Astrocyte (in vitro differentiated cells and primary cell): ENCODE measurements at places on chromosomes 11 and 22. TPM values are rescaled to one million over a fixed set of nuclear protein-coding genes. Genes with fewer than 3 reads are reported as not detected.

DNA sequence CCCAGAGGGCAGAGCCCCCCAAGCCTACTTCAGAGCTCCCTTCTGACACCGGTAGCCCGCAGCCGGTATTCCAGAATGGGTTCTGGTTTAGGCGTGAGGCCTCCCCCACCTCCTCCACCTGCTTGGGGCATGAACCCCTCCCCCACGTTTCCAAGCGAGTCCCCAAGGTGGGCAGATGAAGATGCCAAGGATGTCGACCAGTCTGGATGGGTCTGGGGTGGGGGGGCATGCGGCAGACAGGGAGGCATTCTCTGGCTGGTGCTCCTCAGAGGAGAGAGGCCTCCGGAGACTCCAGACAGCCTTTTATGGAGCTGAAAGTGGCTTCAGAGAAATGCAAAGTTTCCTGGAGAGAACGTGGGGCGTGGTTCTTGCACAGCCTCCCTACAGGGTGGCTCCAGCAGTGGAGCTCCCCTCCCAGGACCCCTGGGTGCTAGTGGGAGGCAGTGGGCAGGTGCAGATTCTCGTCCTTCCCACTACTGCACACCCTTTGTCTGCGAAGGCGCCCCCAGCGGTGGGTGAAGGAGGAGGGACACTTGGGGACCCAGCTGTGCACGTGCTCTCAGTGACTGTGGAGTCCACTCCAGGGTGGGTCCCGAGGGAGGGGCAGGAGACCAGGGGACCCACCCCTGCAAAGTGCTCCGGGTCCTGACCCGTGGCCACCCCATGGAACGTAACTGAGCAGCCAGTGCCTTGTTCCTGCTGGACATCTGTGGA, 4.2 kb downstream of the CCND1 start:
- H3K4me3 ChIP-seq = peak overlapping the region; percentile 98
- H3K27me3 ChIP-seq = no peaks in the 10 kb centered on the region
- H3K36me3 ChIP-seq = peaks cover 34% of the 10 kb centered on the region
- no peak for DNase-seq
- peaks cover 31% of the 10 kb centered on the region for H3K4me1 ChIP-seq

GRCh38 chr22:32693102-32693501, 108.4 kb upstream of the TIMP3 start:
- no peak overlapping the region for H3K4me3 ChIP-seq
- DNase-seq = peak; percentile 34
- no peaks in the 10 kb centered on the region for H3K27me3 ChIP-seq
- no peaks in the 10 kb centered on the region for H3K36me3 ChIP-seq

- H3K27ac ChIP-seq = no peak overlapping the region
- no peaks in the 10 kb centered on the region for H3K4me1 ChIP-seq
- no peaks in the 10 kb centered on the region for H3K27me3 ChIP-seq
- no peak for DNase-seq
- no peak overlapping the region for H3K4me3 ChIP-seq
- no peaks in the 10 kb centered on the region for H3K36me3 ChIP-seq
These were observed 39.4 kb upstream of the SWAP70 start for GRCh38 chr11:9624448-9624847.

GRCh38 chr11:74135127-74135840, 35.5 kb downstream of the C2CD3 start:
- peaks cover 6% of the 10 kb centered on the region for H3K36me3 ChIP-seq
- peak; percentile 45 for DNase-seq
- no peak overlapping the region for H3K4me3 ChIP-seq
- peak overlapping the region; percentile 45 for H3K27ac ChIP-seq

DNA sequence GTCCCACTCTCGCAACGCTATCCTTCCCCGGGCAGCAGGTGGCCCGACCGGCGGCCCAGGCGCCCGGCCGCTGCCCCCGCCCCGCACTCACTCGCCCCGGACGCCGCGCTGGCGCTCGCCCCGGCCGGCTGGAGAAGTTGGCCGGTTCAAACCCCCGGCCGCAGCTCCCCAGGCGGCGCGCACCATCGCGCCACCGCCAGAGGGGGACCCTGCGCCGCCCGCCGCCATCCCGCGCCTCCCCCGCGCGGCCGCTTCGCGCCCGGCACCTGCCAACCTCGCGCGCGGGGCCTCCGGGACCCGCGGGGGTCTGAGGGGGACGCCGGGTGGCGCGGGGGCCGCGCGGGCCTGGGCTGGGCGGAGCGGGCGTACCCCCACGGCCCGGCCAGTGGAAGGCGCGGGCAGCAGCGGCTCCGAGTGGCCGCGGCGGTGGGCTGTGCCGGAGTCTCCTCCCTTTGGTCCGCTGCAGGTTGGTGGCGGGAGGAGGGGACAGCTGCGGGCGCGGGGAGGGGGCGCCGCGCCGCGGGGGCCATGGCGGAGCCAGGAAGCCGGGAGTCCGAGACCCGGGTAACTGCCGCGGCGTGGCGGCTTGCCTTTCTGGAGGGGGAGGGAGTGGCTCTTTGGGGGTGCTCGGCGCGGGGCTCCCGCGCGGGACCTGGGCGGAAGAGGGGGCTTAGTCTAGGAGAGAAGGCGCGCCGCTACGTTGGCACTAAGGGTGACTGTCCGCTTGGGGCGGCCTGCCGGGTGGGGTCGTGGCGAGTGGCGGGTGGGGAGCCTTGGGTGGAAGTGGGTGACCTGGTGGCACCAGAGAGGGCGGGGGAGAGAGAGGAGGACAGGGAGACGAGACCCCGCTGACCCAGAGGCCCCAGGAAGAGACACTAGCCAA, at the start of the genes MPST and TST:
Gene MPST, plus strand, starts transcription at position 434 of the 883 bp plus-strand sequence. Its CDS starts 95 bp downstream, at position 529.
Gene TST, minus strand, starts transcription at position 139 of the 883 bp plus-strand sequence. CDS start 715 bp downstream, outside the sequence.
- H3K27ac ChIP-seq = peak within 1 kb of the TSS; percentile 66
- no peaks in the 10 kb centered on the region for H3K36me3 ChIP-seq
- peak within 1 kb of the TSS; percentile 91 for H3K4me3 ChIP-seq
- peak; percentile 45 for DNase-seq
- no peaks in the 10 kb centered on the region for H3K27me3 ChIP-seq

- peaks cover 29% of the 10 kb centered on the region for H3K4me1 ChIP-seq
- DNase-seq = peak; percentile 80
- H3K27me3 ChIP-seq = no peaks in the 10 kb centered on the region
These were observed 68.2 kb upstream of the EED start for GRCh38 chr11:86176165-86176884.

GRCh38 chr11:59857439-59858434, 8.6 kb downstream of the TCN1 start:
- H3K4me1 ChIP-seq = peaks cover 9% of the 10 kb centered on the region
- H3K36me3 ChIP-seq = no peaks in the 10 kb centered on the region
- H3K27me3 ChIP-seq = no peaks in the 10 kb centered on the region
- peak overlapping the region; percentile 22 for H3K27ac ChIP-seq
- peak; percentile 33 for DNase-seq

DNA sequence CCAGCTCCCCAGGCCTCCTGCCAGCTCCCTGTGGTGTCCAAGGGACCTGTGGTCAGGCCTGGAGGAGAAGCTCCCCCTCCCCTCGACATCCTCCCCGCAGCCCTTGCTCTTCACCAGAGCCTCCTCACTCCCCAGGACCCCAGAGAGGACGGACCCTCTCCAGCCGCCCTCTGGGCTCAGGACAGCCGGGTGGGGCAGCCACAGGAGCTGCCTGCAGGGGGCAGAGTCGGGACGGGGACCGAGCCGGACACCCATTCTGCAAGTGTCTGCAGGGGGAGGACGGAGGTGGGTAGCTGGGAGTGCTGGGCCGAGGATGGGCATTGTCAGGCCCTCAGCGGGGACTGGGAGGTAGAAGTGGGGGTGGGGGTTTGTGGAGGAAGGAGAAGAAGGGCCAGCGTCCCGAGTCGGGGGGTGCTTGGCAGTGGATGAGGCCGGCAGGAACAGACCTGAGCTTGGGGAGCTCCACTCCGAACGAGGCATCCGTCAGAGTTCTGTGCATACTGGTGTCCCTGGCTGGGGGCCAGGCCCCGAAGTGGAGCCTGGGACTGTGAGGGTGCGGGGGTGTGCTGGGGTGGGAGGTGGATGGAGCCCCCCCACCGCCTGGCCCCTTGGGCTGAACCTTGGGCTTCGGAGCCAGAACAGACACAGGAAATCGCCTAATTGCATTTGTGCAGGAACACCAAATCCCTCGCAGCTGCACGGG, 15.2 kb downstream of the PRR33 start:
- no peak for DNase-seq
- no peaks in the 10 kb centered on the region for H3K36me3 ChIP-seq
- no peaks in the 10 kb centered on the region for H3K27me3 ChIP-seq
- H3K27ac ChIP-seq = no peak overlapping the region
- no peak overlapping the region for H3K4me3 ChIP-seq
- H3K4me1 ChIP-seq = peaks cover 8% of the 10 kb centered on the region

DNA sequence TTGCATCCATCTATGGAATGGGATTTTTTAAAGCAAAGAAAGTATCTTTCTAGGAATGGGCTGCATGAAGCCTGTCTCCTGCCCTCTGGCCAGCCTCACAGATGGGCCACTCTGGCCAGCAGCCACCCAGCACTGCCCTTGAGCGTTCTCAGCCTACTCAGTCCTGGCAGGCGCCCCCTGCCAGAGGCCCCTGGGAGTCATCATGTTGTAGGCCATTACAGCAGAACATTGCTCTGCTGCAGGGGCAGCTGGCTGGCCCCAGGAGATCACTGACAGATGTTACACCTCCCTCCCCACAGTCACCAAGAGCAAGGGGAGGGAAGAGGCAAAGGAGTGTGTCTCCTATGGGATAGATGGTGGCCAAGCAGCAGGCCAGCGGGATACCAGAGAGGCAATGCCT, 363.7 kb downstream of the NXPE2 start:
- H3K4me3 ChIP-seq = no peak overlapping the region
- DNase-seq = no peak
- no peaks in the 10 kb centered on the region for H3K27me3 ChIP-seq
- no peak overlapping the region for H3K27ac ChIP-seq
- no peaks in the 10 kb centered on the region for H3K36me3 ChIP-seq

- H3K36me3 ChIP-seq = peaks cover 46% of the 10 kb centered on the region
- H3K4me1 ChIP-seq = no peaks in the 10 kb centered on the region
- H3K4me3 ChIP-seq = no peak overlapping the region
- H3K27me3 ChIP-seq = no peaks in the 10 kb centered on the region
- DNase-seq = no peak
These were observed 31.0 kb downstream of the MED17 start for GRCh38 chr11:93814966-93815633.

- no peak overlapping the region for H3K4me3 ChIP-seq
- DNase-seq = no peak
- H3K4me1 ChIP-seq = no peaks in the 10 kb centered on the region
- H3K27me3 ChIP-seq = peaks cover 3% of the 10 kb centered on the region
- no peak overlapping the region for H3K27ac ChIP-seq
These were observed 24.2 kb upstream of the TMPRSS4 start for GRCh38 chr11:118052581-118053206.

GRCh38 chr22:39139933-39140332, 12.5 kb downstream of the CBX7 start:
- peaks cover 9% of the 10 kb centered on the region for H3K4me1 ChIP-seq
- H3K27me3 ChIP-seq = no peaks in the 10 kb centered on the region
- H3K36me3 ChIP-seq = no peaks in the 10 kb centered on the region
- no peak overlapping the region for H3K4me3 ChIP-seq
- H3K27ac ChIP-seq = no peak overlapping the region

GRCh38 chr11:72778535-72779494, 15.0 kb downstream of the STARD10 start:
- no peak for DNase-seq
- no peaks in the 10 kb centered on the region for H3K36me3 ChIP-seq
- H3K27me3 ChIP-seq = no peaks in the 10 kb centered on the region
- H3K4me3 ChIP-seq = no peak overlapping the region
- peaks cover under 1% of the 10 kb centered on the region for H3K4me1 ChIP-seq

DNA sequence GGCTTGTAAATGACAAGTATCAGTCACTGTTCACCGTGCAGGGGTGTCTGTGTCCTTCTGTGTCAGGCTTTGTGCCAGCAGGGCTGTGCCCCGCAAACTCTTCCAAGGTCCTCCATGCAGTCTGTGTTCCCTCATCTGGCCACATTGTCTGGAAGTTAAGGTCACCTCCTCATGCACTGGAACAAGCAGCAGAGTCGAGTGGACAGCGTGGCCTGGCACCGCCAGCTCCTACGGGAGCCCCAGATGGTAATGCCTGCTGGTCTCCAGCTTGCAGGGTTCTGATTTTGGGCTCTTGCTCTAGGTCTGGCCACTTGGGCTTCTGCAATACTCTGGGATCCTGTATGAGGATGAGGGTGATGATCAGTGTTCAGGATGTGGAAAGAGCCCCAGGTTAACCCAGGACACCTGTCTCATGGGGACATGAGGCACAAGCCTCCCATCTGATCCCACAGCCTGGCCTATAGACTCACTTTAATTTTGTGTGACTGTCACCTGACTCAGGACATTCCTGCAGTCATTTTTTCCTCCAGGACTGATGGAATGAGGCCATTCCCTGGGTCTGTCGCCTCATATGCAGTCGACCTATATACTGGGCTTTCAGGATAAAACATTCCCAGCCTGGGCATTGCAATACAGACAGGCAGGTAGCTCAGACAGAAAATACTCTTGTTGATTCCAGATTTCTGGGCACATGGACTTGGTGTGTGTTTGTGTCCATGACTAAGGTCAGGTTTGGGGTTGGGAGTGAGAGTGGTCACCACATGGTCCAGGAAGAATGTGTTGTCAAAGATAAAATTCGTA, 106.3 kb upstream of the TOP3B start:
- no peak overlapping the region for H3K4me3 ChIP-seq
- no peak for DNase-seq
- peaks cover 16% of the 10 kb centered on the region for H3K27me3 ChIP-seq
- H3K36me3 ChIP-seq = no peaks in the 10 kb centered on the region
- H3K4me1 ChIP-seq = peaks cover 3% of the 10 kb centered on the region

GRCh38 chr11:73652046-73652730, 5.8 kb downstream of the PLEKHB1 start:
- H3K36me3 ChIP-seq = no peaks in the 10 kb centered on the region
- H3K4me3 ChIP-seq = no peak overlapping the region
- DNase-seq = no peak
- no peak overlapping the region for H3K27ac ChIP-seq
- H3K4me1 ChIP-seq = no peaks in the 10 kb centered on the region

DNA sequence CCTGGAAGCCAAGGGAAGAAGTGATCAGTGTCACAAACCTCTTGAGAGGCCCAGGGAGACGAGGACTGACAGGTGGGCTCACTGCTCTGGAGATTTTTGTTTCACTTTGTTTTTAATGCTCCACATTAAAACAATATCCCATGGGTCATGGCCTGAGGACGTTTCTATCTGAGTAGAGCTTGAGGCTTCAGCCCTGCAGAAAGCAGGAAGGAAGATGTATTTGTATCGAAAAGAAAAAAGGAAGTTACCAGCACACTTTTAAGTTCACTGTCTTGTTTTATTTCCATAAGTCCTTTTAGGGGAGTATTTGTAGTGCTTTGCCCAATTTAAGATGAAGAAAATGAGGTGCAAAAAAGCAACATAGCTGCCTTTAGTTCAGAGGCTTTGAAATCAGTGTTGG, 191.1 kb downstream of the GRIK4 start:
- no peak overlapping the region for H3K4me3 ChIP-seq
- DNase-seq = no peak
- H3K4me1 ChIP-seq = no peaks in the 10 kb centered on the region
- no peak overlapping the region for H3K27ac ChIP-seq

- DNase-seq = peak; percentile 95
- H3K4me3 ChIP-seq = no peak overlapping the region
- peaks cover 23% of the 10 kb centered on the region for H3K4me1 ChIP-seq
- peaks cover 7% of the 10 kb centered on the region for H3K27me3 ChIP-seq
These were observed 80.4 kb downstream of the TRMU start for GRCh38 chr22:46415776-46416519.

LIF gene
- total RNA-seq = 63.3 and 100 TPM in 2 replicates

LRRC10B gene
- total RNA-seq = 0.09 and 0.12 TPM in 2 replicates

HBG2 gene
- total RNA-seq = not detected in 2 replicates

UBE4A gene
- 38.8 and 40.6 TPM in 2 replicates for total RNA-seq

NFAM1 gene
- 0.07 and 0.17 TPM in 2 replicates for total RNA-seq

ACAD8 gene
- 15.2 and 15.8 TPM in 2 replicates for total RNA-seq
